ENCODE measurements at places on chromosomes 11 and 22. TPM values are rescaled to one million over a fixed set of nuclear protein-coding genes. Genes with fewer than 3 reads are reported as not detected.

GRCh38 chr11:27451244-27451965 is 21.2 kb downstream of the LGR4 start:
- no peak for DNase-seq

DNA sequence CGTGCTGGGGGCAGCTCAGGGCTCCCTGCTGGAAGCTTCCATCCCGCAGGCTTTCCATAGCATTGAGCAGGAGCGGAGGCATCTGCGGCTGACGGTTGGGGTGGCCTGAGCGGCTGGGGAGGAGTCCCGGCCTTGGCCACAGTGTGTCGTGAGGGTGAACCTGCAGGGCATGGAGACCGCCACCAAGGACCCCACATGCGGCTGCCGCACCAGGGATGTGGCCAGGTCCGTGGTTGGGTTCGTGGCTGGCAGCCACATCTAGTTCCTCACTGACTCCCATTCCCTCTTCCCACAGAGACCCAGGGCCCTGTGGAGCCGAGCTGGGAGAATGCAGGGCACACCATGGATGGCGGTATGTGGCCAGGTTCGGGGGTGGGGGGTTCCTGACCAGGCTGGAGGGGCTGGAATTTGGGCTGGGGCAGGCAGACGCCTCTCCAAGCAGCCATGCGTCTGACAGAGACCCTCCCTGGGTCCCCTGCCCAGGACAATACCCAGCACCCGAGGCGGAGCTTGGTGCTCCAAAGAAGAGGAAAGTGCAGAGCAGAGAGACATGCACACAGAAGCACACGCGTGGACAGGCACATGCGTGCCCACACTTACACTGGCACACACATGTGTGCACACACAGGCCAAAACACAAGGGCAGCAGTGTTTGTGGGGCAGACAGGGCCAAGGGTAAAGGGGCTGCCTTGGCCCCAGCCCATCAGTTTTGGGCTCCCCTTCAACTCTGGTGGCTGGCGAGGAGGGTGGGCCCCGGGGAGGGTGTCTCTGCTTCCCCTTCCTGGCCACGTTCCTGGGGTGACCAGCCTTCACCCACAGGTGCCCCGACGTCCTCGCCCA is 2.7 kb downstream of the MUC5B start:
- peak; percentile 17 for DNase-seq

DNA sequence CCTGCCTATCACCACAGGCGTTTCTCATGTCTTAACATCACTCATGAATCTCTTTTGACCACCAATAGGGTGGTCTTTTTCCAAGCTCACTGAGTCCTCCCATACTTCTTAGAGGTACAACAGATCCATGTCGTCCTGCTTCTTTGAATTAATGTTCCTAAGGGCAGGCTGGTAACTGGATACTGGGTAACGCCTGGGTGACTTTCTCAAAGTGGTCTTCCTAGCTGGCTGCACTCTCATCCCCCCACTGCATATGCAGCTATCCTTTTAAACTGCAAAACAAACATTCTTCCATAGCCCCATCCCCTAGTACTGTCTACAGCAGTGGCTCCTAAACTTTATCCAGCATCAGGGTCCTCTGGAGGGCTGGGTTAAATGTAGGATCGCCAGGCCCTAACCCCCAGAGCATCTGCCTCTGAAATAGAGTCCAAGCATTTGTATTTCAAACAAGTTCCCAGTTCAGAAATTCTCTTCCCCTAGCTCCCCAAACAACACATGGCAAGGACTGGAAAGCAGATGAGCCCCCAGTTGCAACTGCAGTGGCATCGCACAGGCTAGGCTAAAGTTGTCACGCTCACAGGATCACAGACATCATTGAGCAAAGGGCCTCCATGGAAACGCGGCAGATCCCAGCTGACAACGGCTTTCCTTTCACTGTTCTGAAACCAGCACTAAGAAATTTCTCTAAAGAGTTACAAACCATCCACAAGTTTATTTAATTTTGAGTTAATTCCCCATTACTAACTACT is 204.9 kb downstream of the LARGE1 start:
- no peak for DNase-seq

- no peak for DNase-seq
Measured at GRCh38 chr11:36056160-36056751, 112.4 kb downstream of the LDLRAD3 start.

DNA sequence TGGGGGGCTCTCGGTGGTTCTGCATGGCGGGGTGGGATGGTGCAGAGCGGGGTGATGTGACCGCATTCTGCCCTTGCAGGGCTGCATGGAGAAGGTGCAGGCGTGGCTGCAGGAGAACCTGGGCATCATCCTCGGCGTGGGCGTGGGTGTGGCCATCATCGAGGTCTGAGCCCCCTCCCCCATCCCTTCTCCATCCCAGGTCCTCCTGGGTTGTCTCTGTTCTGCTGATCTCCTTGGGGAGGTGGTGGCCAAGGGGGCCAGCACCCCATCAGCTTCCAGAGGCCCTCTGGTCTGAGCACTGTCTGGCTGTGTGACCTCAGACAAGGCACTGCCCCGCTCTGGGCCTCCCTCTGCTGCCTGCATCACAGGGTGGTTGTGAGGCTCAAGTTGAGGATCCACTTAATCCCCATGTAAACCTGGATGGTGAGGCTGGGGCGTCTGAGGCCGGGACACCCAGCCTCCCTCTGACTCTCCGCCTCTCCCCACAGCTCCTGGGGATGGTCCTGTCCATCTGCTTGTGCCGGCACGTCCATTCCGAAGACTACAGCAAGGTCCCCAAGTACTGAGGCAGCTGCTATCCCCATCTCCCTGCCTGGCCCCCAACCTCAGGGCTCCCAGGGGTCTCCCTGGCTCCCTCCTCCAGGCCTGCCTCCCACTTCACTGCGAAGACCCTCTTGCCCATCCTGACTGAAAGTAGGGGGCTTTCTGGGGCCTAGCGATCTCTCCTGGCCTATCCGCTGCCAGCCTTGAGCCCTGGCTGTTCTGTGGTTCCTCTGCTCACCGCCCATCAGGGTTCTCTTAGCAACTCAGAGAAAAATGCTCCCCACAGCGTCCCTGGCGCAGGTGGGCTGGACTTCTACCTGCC is 53.3 kb downstream of the CD82 start:
- DNase-seq, result peak; percentile 36

Gene OR51B5
- not detected for total RNA-seq

Gene SLC17A6
- total RNA-seq, result not detected

Gene FGF4
- not detected for total RNA-seq

Gene MUC6
- not detected for total RNA-seq

Gene SYT7
- 23.7 TPM for total RNA-seq
